ENCODE measurements at places on chromosomes 5 and 9.
A peak's percentile ranks its signal among the peaks of the same experiment; 100 is the strongest.

- peak; percentile 53 for DNase-seq
Measured at GRCh38 chr9:118331622-118332045, 627.4 kb downstream of the TLR4 start.

GRCh38 chr5:142645456-142645855 lies 40.4 kb downstream of the FGF1 start:
- DNase-seq: no peak

- peak; percentile 76 for DNase-seq
Measured at GRCh38 chr5:56026863-56027300, 32.1 kb upstream of the IL6ST start.

- DNase-seq: no peak
Measured at GRCh38 chr9:114004221-114004716, 73.8 kb downstream of the AMBP start.

DNA sequence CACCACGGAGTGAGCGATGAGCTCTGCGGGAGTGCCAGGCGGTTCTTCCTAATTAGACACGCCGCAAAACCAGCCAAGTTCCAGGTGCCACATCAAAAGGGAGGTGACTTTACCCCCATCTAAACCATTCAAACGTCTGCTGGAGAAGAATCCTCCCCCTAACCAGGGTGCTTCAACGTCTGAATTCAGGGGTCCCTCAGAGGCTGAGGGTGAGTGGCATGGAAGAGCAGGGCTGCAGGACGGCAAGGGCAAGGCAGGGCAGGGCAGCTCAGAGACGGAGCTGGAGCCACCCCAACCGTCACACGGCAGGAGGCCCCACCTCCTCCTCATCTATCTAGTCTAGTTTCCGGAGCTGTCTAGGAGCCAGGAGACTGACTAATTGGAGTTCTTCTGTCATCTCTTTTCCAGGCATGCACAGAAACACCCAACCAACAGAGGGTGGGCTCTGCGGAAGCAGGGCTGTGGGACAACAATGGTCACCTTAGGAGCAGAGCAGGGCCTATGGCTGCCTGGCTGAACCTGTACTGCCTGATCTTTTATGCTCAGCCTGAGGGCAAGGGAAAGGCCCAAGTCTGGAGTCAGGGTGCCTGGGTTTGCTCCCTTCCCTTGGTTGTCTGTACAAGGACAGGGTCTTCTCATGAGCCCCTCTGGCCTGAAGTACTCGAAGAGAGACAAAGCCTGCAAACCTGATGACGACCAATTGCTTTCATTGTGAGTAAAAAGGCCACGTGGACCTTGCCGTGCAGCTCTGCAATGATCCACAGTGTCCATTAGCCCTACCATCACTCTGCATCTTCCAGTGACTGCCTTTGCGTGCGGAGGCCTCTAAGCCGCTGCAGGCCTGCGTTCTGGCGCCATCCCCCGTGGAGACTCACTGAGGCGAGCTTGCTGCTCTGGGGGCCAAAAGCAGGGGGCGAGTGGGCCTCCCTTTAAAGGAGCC lies 81.0 kb upstream of the SLC25A51 start:
- DNase-seq: peak; percentile 23

DNA sequence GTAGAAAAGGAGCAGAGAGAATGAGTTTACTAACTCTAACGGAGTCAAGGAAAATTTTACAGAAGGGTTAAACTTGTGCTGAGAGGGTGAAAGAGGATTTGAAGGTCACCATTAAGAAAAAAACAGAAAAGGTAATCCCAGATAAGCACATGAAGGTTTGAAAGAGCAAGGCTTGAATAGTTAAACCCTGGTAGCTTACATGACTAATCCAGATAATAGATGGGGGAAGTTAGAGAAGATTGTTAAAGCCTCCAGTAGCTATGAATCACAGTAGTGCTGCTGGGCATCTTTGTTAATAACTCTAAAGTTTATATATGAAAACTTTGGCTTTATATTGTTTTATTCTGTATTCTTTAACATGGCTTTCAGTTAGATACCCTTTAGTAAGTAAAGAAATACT lies 354.5 kb upstream of the FTMT start:
- DNase-seq: peak; percentile 23

GRCh38 chr5:98816582-98817222 lies 43.2 kb downstream of the RGMB start:
- DNase-seq: no peak

DNA sequence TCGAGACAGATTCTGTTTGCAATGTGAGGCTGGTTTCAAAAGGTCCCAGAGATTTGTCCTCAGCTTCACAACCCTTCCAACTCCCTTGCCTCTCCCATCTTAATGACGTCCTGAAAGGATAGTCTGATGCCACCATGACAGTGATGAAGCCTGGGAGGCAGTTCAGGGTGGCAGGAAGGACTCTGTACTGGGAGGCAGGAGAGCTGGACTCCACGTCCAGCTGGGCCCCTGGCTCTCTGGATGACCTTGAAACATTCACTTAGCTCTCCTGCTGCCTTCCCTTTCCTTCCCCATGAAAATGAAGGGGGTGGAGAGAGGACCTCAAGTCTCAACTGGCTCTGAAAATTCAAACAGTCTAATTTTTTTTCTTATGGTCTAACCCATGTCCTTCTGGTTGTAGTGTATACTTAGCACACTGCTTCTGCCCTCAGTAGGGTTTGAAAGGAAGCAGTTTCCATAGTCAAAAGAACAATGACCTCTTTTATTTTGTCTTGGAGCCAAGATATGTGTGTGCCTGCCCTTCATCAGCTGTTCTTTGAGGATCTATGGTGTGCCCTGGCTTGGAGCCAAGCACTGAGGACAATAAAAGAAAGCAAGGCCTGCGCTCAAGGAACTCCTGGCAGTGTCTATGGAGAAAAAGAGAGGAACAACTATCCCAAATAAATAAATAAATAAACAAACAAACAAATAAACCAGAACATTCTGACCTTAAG lies 188.3 kb downstream of the GRIA1 start:
- DNase-seq: no peak

DNA sequence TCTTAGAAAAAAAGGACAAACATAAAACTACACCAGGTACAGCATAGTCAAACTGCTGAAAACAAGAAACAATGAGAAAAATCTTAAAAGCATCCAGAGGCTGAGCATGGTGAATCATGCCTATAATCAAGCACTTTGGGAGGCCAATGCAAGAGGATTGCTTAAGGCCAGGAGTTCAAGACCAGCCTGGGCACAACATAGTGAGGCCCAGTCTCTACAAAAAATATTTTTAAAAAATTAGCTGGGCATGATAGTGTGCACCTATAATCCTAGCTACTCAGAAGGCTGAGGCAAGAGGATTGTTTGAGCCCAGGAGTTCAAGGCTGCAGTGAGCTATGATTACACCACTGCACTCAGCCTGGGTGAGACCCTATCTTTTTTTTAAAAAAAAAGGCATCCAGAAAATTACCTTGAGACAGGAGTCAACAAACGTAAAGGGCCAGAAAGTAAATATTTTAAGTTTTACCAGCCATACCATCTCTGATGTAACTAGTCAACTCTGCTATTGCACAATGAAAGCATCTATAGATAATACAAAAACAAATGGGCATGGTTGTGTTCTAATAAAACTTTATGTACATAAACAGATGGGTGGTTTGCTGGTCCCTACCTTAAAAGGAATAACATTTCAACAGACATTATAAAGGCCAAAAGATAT lies 19.8 kb downstream of the AP3B1 start:
- DNase-seq: no peak

DNA sequence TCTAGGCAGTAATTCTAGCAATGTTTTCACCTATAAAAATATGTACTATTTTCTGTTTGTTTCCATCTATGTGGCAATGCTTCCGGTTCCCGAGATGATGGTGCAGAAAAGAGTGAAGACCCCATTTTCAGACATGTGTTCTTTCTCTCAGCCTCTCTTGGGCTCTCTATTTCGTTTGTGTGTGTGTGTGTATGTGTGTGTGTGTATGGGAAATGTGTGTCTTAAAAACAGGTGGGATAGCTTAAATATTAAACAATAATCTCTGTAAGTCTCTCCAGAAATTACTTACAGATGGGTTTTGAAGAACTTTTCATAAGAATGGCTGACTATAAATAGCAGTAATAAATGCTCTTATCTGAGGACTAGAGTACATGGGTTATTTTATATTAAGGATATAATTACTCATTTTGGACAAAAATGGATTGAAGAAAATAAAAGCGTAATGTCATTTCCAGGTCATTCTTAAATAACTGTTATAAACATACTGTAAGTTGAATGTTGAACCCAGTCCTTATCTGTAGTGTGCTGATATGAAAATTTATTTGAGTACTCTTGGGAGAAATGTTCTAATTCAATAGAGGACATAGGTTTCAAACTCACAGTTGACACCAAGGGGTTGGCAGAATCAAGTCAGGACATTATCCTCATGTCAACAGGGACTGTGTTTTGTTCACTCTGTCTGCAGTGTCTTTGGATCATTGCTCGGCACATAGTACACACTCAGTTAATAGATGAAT lies 31.1 kb downstream of the PCSK5 start:
- DNase-seq: no peak

- peak; percentile 91 for DNase-seq
Measured at GRCh38 chr5:26553079-26553478, 485.3 kb downstream of the CDH9 start.

DNA sequence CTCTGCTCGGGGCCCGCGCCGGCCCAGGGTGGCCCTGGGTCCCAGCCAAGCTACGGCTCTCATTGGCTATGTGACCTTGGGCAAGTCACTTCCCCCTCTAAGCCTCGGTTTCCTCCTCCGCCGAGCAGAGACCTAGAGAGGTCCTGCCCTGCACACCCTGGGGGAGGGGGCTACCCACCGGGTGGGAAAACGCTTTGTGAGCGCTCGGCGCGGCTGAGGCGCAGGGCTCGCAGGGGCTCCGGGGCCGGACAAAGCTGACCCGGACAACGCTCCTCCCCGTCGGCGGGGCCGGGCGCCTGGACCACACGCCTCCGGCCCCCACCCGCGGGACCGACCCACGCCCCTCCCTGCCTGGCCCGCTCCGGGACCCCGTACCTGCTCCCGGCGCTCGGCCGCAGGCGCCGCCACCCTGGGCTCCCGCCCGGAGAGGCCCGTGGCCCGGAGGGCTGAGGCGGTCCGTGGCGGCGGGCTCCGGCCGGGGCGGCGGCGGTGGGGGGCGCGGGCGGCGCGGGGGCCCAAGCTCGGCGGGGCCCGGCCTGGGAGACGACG lies 85.7 kb upstream of the MELK start:
- no peak for DNase-seq

- DNase-seq: no peak
Measured at GRCh38 chr5:758698-759053, 25.9 kb downstream of the ZDHHC11B start.

GRCh38 chr9:251398-251797 lies 36.7 kb downstream of the DOCK8 start:
- DNase-seq: no peak

GRCh38 chr5:66805514-66806430 lies 209.6 kb downstream of the MAST4 start:
- no peak for DNase-seq

DNA sequence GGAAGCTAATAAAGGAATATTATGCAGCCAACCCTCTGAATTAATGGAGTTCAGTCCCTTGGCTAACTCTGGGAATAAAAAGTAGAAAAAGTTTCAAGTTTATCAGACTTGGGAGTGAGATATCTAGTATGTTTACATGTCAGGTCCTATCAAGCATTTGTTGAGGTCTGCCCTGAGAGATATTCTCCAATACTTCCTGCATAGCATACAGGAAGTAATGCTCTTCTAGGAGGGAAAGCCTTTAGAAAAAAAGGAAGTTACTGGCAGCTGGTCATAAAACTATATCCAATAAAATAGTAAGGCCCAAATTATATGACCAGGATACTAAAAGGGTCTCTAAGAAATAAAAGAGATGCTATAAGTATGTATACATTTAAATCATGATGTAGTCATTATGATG lies 594.1 kb upstream of the FTMT start:
- no peak for DNase-seq

- DNase-seq: no peak
Measured at GRCh38 chr9:13151489-13151888, 128.0 kb downstream of the MPDZ start.
